ENCODE measurements at places on chromosomes 4 and X. TPM values are rescaled to one million over a fixed set of nuclear protein-coding genes. Genes with fewer than 3 reads are reported as not detected.

DNA sequence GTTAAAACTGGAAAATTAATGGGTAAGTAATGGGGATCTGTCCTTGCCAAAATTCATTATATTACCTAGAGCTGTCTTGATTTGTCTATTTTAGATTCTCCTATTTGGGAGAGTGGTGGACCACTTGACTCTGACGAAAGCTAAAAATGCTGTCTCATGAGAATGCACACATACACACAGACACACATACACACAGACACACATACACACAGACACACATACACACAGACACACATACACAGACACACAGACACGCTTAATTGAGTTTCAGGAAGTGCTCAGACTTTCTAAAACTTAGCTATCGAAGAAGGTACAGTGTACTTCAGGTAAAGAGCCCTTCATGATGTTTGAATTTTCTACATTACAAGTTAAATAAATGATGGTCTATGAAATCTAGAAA, 279.5 kb downstream of the ANKRD50 start:
- DNase-seq, result peak; percentile 53

GRCh38 chr4:138911909-138912703, 103.5 kb upstream of the NOCT start:
- DNase-seq, result peak; percentile 11

- no peak for DNase-seq
These were observed 9.3 kb downstream of the TMEM144 start for GRCh38 chr4:158219623-158220022.

GRCh38 chr4:123699880-123700771, 303.5 kb downstream of the SPRY1 start:
- DNase-seq, result peak; percentile 68

GRCh38 chr4:40562681-40563080, 67.0 kb downstream of the RBM47 start:
- no peak for DNase-seq

DNA sequence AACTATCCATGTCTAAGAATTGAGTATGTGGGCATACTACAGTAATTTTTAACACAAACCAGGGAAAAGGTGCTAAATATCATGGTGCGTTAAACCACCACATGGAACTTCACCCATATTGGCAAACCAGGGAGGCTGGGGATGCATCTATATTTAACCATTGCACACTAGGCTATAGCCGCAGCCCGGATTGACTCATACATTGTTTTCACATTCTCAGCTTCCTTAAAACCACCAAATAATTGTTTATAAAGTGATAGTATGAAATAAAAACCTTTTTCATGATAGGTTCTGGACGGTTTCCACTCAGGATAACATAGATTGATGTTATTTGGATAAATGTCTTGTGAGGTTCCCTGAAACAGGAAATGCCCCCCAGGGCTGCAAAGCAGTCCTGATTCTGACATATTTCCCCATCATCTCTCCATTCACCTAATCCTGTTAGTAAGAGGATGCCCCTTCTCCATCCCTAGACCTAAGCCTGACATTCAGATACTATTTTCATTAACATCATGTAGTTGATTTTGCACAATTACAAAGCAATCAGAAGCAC, 7.9 kb downstream of the COL25A1 start:
- peak; percentile 43 for DNase-seq

DNA sequence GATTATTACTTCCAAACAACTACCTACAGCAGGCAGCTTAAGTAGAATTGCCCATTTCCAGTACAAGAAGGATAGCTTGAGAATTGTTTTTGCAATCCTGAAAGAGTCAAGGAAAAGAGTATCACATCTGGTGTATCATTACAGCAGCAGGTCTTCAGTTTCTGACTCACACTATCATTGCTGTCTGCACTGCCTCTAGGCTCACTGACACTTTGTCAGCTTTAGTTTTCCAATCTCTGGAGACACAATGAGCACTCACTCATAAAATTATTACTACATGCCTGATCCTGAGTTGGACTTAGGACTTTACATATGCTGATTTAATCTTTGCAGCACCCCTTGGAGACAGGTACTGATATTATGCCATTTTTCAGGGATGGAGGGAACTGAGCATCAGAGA, 244.6 kb upstream of the BOD1L1 start:
- DNase-seq, result no peak

GRCh38 chr4:102196221-102196620, 149.1 kb downstream of the SLC39A8 start:
- DNase-seq, result peak; percentile 61

DNA sequence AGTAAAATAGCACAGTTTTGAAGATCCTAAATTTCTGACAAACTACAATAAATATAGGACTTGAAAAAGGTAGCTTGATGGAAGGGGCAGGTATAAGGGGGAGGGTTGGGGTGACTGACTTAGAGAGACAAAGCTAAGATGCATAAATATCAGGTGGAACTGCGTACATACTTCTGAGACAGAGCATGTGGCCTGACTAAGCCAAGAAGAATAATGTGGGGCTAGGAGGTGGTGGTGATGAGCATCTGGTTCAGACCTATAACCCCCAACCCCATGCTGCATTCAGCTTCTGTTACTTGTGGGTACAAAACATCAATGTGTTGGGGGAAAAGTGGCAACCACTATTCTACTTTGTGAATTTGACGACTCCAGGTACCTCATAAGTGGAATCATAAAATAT, 19.8 kb downstream of the USP9X start:
- DNase-seq, result no peak

DNA sequence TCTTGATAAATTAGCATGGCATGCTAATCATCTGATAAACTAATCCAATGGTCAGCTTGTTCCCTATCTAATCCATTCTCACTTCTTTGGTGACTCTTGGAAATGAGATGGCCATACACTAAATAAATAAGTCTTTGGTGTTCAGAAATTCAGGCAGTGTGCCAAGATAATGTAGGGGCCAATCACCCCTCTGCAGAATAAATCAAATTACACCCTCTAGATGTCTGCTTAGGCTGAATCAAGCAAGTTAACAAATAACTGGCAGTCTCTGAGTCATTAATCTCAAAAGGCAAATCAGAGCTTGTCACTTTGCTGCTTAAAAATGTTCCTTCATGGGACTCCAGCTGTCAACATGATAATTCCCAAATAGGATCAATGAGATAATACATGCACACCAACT, 97.4 kb downstream of the NLGN4X start:
- DNase-seq, result no peak

DNA sequence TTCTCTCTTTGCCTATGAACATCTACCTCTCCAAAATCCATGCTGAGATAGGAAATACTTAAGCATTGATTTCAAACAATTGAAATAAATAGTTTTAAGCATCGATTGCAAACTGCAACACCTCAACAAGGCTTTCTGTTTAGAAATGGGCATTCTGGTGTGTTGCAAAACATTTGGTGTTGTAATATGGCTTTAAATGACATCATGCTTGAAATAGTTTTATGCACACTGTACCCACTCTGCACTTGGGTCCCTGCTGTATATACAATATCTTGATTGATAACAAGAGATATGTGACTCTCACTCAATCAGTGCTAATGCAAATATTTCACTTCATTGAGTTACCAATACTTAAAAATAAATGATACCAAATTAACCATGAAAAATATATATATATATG, 964.9 kb upstream of the GRIA3 start:
- DNase-seq, result no peak

DNA sequence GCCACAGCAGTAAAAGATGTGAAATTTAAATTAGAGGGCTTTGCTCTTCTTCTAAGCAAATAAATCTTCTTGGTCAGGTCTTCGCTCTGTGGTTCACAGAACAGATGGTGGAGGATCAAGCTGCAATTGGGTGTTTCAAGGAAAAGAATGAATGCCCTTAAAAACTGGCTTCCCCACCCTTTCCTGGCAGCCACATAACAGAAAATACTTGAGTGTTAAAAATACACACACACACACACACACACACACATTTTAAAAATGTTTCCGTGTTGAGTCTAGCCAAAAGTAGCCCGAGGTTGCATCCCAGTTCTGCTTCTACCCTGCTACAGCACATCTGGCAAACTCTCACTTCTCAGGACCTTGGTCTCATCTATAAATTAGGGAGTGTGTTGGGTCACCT, 56.7 kb upstream of the FGFBP2 start:
- no peak for DNase-seq

- no peak for DNase-seq
These were observed 24.5 kb downstream of the FLNA start for GRCh38 chrX:154349979-154350378.

SLC6A14 gene
- total RNA-seq, result not detected

F8A3 gene
- total RNA-seq, result 2.7 TPM

SOD3 gene
- total RNA-seq, result not detected

NHSL2 gene
- 28.6 TPM for total RNA-seq

USP17L5 gene
- not detected for total RNA-seq

TCEAL5 gene
- not detected for total RNA-seq

VCX3A gene
- not detected for total RNA-seq

EVC gene
- 20.4 TPM for total RNA-seq
